Chondrocyte (in vitro differentiated cells): ENCODE measurements at places on chromosomes 12 and 14.

- no peak for DNase-seq
Observed at GRCh38 chr14:61211476-61212255, 69.5 kb downstream of the TMEM30B start.

GRCh38 chr12:123634142-123634561, 523 bp downstream of the GTF2H3 start:
- DNase-seq: no peak

GRCh38 chr14:94089479-94089878, 8.4 kb downstream of the IFI27L1 start:
- DNase-seq: no peak

GRCh38 chr14:51014625-51015024, 70.3 kb upstream of the PYGL start:
- DNase-seq: no peak

DNA sequence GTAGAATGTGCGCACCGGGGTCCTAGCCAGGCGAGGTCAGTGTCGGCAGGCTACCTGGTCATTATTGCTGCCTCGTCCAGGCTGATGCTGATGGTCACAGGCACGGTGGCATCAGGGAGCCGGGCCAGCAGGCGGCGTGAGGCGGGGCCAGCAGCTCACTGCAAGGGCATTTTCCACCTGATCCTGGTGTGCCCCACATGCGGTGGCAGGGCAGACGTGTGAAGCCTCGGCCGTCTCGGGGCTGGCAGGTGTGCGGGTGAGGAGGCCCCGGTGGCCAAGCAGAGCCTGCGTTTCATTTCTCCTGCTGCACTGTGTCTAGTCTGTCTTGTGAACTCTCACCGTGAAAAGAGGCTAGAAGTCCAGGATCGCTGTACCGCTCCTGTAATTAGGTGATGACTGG, 12.0 kb upstream of the AMN start:
- peak; percentile 72 for DNase-seq

- no peak for DNase-seq
Observed at GRCh38 chr12:39074063-39074462, 168.7 kb upstream of the CPNE8 start.

DNA sequence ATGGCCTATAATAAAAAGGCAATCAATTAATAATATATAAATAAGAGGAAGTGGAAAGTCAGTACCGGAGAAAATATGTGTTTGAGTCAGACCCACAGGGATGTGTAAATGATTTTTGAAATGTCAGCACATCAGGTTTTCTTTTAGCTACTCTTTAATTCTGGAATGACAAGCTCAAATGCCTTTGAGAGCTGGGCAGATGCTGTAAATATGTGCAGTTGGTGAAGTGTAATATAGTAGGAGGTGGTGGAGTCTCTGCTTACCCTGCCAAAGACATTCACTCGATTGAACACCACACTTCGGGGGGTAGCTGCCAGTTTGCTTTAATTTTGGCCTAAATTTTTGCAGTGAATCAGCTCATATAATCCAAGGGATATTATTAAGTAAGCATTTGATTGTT, 93.0 kb downstream of the PLEKHA5 start:
- no peak for DNase-seq

DNA sequence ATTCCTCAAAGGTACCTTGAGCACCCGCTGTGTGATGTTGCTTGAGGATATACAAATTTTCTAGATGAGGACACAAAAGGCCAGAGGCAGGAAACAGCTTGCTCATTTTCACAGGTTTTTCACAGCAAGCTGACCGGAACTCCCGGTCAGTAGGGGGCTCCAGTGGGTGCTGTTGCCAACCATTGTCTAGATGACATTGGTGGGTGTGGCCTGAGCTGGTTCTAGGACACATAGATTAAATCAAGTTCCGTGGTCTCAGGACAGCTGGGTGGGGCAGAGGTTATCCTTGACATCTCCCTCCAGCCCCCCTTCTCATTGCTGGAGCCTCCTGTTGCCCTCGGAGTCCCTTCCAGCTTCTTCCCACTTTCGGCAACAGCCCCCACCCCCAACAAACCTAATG, 153.6 kb upstream of the FKBP4 start:
- no peak for DNase-seq

DNA sequence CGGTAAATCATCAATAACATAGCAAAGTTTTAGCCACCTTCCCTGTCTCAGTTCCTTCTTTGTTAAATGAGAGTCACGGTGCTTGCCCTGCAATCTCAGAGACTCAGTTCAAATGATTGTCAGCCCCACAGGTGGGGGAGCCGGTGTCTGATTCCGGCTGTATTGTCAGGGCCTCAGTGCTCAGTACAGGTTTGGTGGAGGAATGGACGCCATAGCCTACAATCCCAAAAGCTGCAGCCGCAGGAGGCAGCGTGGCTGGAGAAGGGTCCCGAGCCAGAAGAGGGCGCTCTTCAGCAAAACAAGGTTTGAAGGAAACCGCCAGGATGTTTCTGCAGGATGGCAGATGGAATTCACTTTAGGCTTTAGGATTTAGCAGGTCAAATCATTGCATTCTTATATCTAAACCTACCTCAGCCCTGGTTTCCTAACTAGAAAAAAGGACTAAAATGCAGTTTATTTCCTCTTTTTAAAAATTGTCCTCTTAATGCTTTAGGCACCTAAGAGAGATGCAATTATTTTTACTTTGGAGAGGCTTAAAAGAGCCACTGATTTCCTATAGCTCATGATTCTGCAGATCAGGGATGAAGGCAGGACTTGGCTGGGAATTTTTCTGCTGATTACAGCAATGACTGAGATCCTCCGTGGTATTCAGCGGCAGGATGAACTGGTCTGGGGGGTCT, 29.2 kb downstream of the FOS start:
- DNase-seq: no peak

DNA sequence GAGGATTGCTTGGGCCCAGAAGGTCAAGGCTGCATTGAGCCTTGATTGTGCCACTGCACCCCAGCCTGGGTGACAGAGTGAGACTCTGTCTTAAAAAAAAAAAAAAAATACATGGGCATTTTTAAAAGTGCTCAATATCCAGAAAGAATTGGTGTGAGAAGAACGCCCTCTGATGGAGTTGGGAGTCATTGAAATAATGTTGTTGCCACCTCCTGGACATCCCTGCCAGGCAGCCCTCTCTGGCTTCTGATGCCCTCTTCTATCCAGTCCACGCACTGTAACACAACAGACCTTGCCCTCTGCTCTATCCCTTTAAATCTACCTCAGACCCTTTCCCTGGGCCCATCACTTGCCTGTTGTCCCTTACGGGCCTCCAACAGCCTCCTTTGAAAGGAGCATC, 4.9 kb downstream of the PTGDR start:
- DNase-seq: no peak

GRCh38 chr12:2493086-2493485, 301.7 kb upstream of the FKBP4 start:
- DNase-seq: no peak

- DNase-seq: no peak
Observed at GRCh38 chr14:57380935-57381334, 9.5 kb upstream of the NAA30 start.

GRCh38 chr12:116615141-116615861, 56.1 kb downstream of the MAP1LC3B2 start:
- DNase-seq: no peak
